ENCODE measurements at places on chromosomes 7 and 10.

- DNase-seq = no peak
Observed at GRCh38 chr7:36784991-36785940, 61.0 kb upstream of the AOAH start.

DNA sequence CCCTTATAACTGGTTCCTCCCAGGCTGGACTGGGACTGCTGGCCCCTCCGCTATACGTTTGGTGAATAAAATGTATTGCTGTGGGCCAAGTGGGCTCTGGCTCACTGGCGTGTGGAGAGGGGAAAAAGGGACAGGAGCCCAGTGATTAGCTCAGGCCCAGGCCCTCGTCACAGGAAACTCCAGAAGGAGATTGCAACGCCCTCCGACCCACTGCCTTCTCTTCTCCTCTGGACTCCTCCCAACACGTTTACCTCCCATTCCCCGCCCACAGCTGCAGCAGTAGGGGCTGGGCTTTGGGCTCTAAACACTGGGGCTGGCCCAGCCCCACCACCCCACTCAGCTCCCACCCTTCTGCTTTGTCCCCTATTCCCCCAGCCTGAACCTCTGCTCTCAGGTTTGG lies 173.9 kb downstream of the NEURL1 start:
- DNase-seq = no peak

GRCh38 chr7:20310301-20310700 lies 20.4 kb upstream of the ITGB8 start:
- DNase-seq = no peak

GRCh38 chr7:2190531-2190930 lies 42.2 kb downstream of the MAD1L1 start:
- no peak for DNase-seq

GRCh38 chr7:7620644-7621210 lies 19.8 kb upstream of the UMAD1 start:
- DNase-seq = no peak

DNA sequence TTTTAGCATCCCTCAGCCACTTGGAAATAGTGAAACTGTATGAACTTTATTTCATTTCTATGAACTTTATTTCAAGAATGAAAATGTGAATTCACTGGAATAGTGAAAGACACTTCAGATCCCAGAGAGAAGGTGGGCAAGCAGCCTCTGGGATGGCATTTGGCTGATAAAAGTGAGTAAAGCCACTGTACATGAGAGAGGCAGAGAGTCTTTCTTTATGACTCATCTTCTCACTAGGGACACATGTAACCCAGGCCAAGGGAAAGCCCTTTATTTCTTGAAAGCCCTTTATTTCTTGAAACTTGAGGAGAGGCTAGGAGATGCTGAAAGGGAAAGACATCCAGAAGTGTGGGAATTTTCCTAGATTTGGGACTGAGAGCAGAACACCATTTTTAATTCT lies 148.9 kb upstream of the SMIM30 start:
- no peak for DNase-seq

Measured in RPMI8226 (cell line).